Transverse colon (tissue), 4 donors: ENCODE measurements at places on chromosomes 7 and 10. TPM values are rescaled to one million over a fixed set of nuclear protein-coding genes. Genes with fewer than 3 reads are reported as not detected.

HMX2 gene
- 0.41 TPM for total RNA-seq

IL15RA gene
- 27.9 TPM for total RNA-seq

FOXK1 gene
- total RNA-seq: 29.9 TPM

PDZD7 gene
- total RNA-seq: not detected

DNA sequence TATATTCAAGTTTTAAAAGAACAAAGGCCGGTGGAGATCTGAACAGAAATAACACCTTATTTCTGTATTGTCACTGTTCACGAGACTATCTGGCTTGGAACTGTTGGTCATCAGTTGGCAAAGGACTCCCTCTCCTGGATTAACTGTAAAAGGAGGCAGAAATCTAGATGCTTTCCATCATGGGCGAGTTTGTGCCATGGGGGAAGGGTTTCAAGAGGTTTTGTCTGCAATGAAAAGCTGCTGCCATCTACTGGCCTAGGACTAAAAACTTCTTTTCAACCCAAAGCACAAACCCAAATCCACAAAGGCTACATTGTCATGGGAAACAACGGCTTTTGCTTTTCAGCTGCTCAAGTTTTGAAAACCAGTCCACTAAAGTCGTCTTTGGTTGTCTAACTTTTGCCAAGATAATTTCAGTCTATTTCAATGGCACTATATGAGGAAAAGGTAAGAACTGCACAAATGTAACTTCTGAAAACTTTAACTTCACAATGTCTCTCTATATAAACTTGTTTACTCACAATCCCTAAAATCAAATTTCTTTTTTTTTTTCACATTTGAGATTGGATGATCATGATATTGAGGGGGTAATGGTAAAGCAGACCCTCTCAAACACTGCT lies 196.8 kb downstream of the SKAP2 start:
- peak; percentile 73 for DNase-seq

DNA sequence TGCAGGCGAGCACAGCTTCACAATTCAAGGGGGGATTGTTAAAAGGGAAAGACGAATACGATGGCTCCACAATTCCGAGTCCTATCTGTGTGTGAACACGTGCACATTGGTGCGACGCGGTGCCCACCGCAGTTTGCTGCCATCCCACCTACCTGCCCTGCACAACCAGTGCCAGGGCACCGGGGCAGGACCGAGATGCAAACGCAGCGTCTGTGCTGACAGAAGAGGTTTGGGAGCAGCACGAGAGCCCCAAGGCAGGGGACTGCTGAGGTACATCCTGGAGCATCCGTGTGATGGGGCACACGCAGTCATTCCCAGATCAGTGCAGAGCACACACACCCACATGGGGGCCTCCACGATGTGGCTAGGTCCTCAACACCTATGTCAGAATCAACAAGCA lies 221.3 kb downstream of the DNAJB6 start:
- no peak for DNase-seq

DNA sequence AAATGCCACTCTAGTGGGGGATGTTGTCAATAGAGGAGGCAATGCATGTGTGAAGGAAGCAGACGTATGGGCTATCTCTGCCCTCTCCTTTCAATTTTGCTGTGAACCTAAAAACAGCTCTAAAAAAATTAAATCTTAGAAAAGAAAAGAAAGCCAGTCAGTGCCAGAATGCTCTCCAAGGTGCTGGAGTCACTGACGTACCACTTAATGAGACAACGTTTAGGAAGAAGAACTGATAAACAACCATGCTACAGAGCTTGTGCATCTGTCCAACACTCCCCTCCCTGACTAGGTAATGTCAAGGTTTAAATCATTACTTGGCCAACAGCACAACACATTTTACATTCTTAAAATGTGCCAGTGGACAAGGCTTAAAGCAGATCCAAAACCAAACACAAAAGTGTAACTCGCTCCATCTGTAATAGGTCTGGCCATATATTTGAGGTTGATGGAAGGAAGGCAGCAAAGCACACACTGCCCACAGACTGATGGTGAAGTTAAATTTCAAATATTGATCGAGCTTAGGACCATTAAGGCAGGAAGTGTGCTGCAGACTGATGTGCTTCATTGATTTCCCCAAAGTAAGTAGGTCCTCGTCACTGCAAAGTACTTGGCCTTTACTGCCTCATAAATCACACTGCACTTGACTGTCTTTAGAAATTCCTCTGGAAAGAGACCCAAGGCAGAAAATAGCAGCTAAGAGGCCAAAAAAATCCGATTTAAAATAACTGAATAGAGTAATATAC lies 15.5 kb downstream of the ARMH3 start:
- no peak for DNase-seq

DNA sequence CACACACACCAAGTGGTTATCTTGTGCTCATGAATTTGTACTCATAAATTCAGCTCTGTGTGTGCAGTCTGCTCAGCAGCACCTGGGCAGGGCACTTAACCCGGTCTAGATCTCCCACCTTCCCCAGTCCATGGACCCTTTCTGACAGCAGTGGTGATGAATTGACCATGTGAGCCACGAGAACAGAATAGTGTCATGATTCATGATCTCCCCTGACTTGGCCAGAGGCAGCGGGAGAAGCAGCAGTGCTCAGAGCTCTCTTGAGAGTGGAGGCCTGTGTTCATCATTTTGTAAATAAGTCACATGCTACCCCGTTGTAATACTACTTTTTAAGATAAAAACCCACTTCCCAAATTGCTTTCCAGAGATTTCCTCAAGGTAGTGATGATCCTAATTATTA lies 74.2 kb downstream of the GALNT17 start:
- no peak for DNase-seq

DNA sequence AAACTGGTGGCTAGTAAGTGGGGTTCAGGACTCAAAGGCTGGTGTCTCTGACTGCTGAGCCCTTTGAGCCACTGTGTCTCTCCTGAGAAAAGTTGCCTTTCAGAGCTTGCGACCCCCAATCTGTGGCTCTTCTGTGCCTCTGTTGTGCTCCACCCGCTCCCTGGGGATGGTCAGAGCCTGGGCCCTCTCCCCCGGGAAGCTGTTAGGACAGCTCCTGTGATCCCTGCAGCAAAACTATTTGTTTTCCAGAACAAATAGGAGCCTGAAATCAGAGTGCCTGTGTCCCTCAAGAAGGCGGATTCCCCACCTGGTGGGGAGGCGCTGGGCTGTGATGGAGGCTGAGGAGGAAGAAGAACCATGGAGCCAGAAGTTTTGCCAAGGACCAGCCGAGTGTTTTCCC lies 56.4 kb upstream of the MXI1 start:
- no peak for DNase-seq

GRCh38 chr10:110857265-110858171 lies 14.2 kb upstream of the PDCD4 start:
- DNase-seq: peak; percentile 71

DNA sequence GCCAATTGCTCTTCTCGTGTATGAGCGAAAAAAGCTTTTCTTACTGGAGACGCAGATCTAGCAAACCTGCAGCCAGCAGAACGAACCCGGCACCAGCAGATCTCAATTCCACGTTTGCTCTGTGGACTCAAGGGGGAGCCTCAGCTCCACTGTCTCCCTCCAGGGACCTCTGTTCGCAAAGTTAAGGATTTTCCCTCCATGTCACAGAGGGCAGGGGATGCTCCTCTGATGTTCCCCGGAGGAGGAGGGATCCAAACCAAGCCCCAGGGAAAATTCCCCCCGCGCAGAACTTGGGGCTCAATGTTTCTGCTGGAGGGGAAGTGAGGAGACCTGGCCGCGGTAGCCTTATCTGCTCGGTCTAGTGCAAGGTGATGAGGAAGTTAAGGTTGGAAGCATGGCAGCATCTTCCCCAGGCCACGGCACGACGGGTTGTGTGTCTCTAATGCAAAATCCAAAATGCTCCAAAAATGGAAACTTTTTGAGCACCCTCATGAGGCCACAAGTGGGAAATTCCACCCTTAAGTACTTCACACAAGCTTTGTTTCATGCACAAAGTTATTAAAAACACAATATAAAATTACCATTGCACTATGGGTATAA lies 9.0 kb downstream of the IQCE start:
- no peak for DNase-seq

- no peak for DNase-seq
Measured at GRCh38 chr10:102651455-102652169, 7.3 kb downstream of the TRIM8 start.

- DNase-seq: peak; percentile 67
Measured at GRCh38 chr10:44673245-44673983, 237.7 kb upstream of the TMEM72 start.

DNA sequence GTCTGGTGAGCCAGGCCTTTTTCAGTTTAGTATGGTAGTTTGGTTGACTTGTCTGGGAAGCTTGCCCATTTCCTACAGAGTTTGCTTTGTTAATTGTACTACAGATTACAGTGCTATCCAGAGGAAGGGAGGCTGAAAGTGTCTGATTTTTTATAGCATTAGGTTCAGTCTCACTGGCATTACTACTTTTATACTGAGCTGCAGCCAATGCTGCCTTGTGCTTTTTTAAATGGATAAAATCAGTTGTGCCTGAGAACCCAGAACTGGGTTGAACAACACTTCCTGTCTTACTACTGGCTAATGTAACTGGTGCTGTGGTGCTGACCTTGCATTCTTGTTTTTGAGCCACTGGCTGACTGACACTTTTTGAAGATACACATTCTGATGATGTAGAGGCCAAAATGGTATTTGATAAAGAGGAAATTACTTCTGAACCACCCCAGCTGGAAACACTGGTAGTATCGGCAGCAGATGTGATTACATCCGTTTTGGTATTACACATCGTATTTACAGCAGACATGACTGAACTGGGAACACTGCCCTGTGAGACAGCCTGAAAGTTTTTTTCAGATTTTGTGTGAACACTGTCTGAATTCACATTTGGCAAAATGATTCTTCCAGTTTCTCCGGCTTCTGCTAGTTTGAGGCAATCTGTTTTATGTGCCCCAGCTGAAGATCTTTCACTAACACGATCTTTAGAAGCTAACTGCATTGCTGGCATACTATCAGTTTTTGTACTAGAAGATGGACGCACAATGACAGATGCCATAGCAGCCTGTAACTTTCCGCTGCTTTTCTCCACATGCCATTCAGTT lies 74.1 kb downstream of the NRBF2 start:
- DNase-seq: no peak

DNA sequence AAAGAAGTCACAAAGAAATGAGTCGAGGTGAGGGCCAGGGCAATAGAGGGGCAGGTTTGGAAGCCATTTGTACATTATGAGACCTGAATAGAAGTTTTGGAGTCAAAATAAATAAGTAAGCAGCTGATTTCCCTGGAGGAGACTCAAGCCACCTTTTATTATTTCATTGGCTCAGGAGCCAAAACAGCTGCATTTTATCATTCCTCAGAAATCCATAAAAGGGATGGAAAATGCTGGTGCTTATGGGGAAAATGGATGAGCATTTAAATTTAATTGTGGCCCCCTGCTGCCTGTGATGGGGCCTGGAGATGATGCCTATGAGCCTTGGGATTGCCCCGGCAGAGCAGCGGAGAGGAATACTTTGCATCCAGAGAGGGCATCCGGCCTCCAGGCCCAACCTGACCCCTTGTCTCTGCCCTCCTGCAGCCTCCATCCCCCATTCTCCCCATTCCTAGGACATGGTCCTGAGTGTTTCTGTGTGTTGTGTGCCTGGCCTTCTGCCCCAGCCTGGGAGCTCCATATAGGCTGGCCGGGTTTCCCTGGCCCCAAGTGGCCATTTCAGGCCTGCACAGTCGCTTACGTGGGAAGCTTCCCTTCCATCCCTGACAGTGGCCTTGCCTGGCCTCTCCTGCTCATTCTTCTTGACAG lies 296.8 kb upstream of the ZMIZ1 start:
- DNase-seq: no peak

GRCh38 chr7:51029131-51029530 lies 246.4 kb upstream of the GRB10 start:
- DNase-seq: no peak

DNA sequence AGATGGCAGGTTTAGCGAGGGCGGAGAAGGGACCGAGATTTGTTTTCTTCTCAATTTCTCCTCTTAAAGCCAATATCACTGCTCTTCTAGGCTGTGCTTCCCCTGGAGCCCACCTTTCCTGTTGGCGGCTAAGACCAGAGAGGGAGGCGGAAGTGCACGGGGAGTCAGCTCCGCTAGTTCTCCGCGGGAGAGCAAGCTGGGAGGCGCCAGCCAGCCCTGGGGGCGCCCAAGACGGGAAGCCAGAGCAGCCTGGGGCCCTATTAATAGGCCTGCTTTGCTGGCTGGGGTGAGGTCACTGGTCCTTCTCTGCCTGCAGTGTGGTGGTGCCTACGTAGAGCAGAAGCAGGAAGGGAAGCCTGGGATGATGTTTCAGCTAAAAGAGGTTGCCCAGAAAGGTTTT lies 61.6 kb downstream of the LSM5 start:
- no peak for DNase-seq

GRCh38 chr10:95266674-95267095 lies 24.1 kb downstream of the PDLIM1 start:
- DNase-seq: no peak

DNA sequence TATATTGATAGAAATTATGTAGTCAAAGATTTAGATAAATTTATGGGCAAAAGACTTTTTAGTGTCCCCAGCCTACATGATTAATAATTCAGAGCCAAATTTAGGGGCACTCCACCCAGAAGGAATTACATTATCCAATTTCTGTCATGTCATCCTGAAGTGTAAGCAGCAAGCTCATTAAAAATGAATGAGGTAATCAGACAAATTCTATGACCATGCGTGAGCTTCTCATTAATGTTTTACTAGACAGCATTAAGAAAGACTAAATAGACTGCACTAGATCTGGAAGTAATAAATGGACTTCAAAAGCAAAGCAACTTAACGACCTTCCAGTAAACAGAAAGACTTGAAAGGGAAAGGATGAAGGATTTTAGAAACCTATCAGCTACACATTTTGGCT lies 22.7 kb upstream of the TRUB1 start:
- no peak for DNase-seq

DNA sequence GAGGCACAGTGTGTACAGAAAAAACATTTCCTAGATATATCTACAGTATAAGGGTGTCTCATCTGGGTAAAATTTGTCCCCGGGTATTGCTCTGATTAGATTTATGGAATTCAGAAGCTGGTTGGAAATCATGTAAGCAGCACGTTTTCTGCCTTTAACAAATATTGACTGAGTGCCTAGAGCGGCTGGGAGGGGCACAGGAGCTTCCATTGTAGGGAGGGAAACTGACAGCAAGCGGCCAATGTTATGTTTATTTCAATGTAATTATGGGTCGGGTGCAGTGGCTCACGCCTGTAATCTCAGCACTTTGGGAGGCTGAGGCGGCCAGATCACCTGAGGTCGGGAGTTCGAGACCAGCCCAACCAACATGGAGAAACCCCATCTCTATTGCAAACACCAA lies 4.4 kb upstream of the RFC2 start:
- no peak for DNase-seq
